Muscle of leg (tissue), 16 donors: ENCODE measurements at places on chromosomes 7 and 10.

DNA sequence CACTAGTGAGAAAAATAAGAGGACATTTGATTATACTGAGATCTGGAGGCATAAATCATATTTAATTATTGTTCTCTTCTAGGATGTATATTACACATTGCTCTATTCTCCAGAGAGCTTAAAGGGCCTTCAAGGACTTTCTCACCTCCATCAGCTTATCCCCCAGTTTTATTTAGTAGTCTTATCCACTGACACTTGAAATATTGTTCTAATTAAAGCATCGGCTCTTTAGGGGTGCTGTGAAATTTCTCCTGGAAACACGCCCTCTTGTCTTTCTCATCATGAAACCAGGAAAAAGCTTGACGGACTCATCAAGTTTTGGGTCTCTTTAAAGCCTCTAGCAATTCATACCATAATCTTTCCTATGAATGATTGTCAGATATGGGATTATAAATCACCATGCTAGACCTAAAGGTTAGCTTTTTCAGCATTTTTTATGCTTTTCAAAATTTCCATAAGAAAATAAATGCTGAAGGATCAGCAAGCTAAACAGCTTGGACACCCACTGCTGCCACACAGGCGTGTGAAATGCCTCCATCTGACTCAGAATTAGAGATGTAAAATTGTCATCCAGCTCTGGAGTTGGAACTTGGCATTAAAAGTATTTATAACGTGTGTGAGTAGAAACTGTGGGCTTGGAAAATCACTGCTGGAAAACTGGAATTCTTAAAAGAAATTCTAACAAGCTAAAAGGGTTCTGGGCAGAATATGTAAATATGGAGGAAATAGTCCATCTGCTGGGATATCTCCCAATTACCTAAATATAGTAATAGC lies 216.3 kb downstream of the CHRM2 start:
- peak; percentile 58 for DNase-seq

GRCh38 chr7:18590744-18591340 lies 95.3 kb downstream of the HDAC9 start:
- peak; percentile 79 for DNase-seq

- no peak for DNase-seq
Observed at GRCh38 chr7:42868480-42868879, 43.4 kb downstream of the C7orf25 start.

- peak; percentile 74 for DNase-seq
Observed at GRCh38 chr7:74617180-74617744, 40.3 kb upstream of the GTF2I start.
